ENCODE measurements at places on chromosomes 11 and 22. TPM values are rescaled to one million over a fixed set of nuclear protein-coding genes. Genes with fewer than 3 reads are reported as not detected.

Gene GPR83
- polyA plus RNA-seq, result 0.04 TPM

Gene SHISAL1
- 0.18 TPM for polyA plus RNA-seq

Gene MOV10L1
- polyA plus RNA-seq, result not detected

Gene NLRP6
- not detected for polyA plus RNA-seq

Gene SLC22A25
- not detected for polyA plus RNA-seq

Gene OR51B5
- polyA plus RNA-seq, result not detected

Gene GNAZ
- 0.03 TPM for polyA plus RNA-seq

Gene FXYD6
- not detected for polyA plus RNA-seq

Gene CLDN5
- polyA plus RNA-seq, result not detected

Gene ALDH3B2
- polyA plus RNA-seq, result 1.1 TPM

Gene SPDYC
- not detected for polyA plus RNA-seq

Gene EIF4G2
- 643 TPM for polyA plus RNA-seq

Gene ANGPTL5
- 0.03 TPM for polyA plus RNA-seq

Gene FGF19
- 0.08 TPM for polyA plus RNA-seq

Gene CNIH2
- 0.25 TPM for polyA plus RNA-seq

Gene OR2AG2
- polyA plus RNA-seq, result 0.08 TPM

Gene CDON
- 1.4 TPM for polyA plus RNA-seq

Gene DLG2
- polyA plus RNA-seq, result 0.19 TPM

Gene CDC45
- polyA plus RNA-seq, result 5.2 TPM

Gene OTOG
- polyA plus RNA-seq, result not detected

Gene PRRG4
- polyA plus RNA-seq, result 10.0 TPM

Gene OR4D5
- not detected for polyA plus RNA-seq

Gene LUZP2
- polyA plus RNA-seq, result 0.03 TPM

Gene GAB4
- not detected for polyA plus RNA-seq

Gene RNF26
- 13.2 TPM for polyA plus RNA-seq

Gene DERL3
- polyA plus RNA-seq, result 0.01 TPM

Gene OR51E1
- not detected for polyA plus RNA-seq

Gene OR4C16
- polyA plus RNA-seq, result not detected
